Kidney glomerular epithelial cell (primary cell): ENCODE measurements at places on chromosomes 7 and 10.

DNA sequence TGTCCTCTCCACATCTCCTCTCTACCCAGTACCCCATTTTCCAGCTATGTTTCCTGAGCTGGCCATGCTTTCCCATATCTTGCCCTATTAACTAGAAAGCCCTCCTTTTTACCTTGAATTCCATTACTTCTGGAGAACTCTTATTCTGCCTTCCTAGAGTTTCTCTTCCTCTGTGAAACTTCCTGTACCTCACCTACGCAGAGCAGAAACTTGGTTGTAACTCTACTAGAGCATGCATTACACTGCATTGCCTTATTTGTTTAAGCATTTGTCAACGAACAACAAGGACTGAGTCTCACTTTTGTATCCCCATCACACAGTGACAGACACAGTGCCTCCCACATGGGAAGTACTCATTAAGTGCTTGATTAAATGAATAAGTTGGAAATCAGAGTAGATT lies 36.4 kb downstream of the VCL start:
- DNase-seq, result no peak

- peak; percentile 92 for DNase-seq
Measured at GRCh38 chr10:17075533-17076359, 53.9 kb downstream of the CUBN start.

DNA sequence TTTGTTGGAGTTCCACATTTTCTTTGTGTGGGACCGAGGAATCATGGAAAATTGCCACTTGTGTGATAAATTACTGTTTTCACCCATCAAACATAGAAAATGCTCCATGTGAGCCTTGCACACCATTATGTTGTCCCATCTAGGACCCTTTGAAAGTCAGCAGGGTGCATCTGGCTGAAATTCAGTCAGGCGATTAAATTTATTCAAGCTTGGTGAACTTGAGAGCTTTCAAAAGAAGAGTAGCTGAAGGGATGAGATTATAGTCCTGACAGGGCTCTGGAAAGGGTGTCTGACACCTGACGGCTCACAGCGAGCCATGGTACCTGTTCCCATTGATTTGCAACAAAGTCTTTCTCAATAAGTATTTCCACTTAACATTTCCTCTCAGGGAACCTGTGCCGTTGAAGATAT lies 399.7 kb upstream of the ETV1 start:
- DNase-seq, result no peak

GRCh38 chr7:131284702-131285419 lies 42.8 kb upstream of the MKLN1 start:
- peak; percentile 20 for DNase-seq

GRCh38 chr7:52685333-52685732 lies 350.1 kb upstream of the POM121L12 start:
- DNase-seq, result no peak

DNA sequence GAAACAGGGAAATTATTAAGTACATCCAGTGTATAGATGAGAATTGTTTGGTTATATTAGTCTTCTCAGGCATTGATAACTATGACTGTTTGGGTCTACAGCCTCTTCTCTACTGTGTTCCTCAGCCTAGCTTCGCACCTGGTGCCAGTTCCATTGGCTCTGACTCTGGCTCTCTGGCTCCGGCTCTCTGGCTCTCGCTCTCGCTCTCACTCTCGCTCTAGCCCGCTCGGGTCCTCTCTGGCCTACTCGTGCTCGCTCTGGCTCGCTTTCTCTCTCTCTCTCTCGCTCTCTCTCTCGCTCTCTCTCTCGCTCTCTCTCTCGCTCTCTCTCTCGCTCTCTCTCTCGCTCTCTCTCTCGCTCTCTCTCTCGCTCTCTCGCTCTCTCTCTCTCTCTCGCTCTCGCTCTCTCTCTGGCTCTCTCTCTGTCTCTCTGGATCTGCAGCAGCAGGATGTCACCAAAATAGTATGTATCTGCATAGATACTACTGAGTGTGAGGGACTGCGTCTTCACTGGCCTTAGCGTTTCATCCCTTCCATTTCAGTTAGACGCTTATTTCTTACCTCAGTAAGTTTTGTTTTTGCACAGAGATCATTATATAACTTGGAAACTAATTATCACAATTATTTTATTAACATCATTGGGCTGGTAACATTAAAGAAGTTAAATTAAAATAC lies 6.5 kb upstream of the SSBP1 start:
- DNase-seq, result no peak

DNA sequence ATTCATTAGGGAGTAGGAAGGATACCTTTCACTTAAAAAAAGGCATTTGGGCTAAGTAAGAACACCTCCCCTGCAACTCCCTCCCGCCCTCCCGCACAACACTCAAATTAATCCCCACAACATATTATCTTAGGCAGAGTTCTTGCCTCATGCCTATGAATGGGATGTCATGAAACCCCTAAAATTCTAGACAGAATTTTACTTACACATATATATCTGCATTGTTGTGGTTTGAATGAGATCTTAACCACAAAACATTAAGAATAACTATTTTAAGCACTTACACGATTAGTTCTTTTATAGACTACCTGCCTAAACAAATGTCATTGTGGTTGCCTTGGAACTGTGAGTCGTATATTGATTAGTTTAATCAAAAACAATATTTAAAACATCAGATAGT lies 4.5 kb upstream of the ITGB1 start:
- DNase-seq, result no peak
